Esophagus mucosa (tissue), 1 donor: ENCODE measurements at places on chromosomes 4 and X. TPM values are rescaled to one million over a fixed set of nuclear protein-coding genes. Genes with fewer than 3 reads are reported as not detected.
A peak's percentile ranks its signal among the peaks of the same experiment; 100 is the strongest.

The STPG2 gene
- total RNA-seq = 0.20 TPM

The SMR3B gene
- total RNA-seq = not detected

The CT45A10 gene
- not detected for total RNA-seq

The CTPS2 gene
- total RNA-seq = 4.8 TPM

The TMEM35A gene
- 1.1 TPM for total RNA-seq

The SYNPO2 gene
- total RNA-seq = 13.3 TPM

The SPIN2A gene
- total RNA-seq = not detected

The SH2D1A gene
- total RNA-seq = 0.16 TPM

The ARMCX4 gene
- total RNA-seq = 3.1 TPM

The SHROOM2 gene
- 7.7 TPM for total RNA-seq

The COL4A6 gene
- 3.1 TPM for total RNA-seq

DNA sequence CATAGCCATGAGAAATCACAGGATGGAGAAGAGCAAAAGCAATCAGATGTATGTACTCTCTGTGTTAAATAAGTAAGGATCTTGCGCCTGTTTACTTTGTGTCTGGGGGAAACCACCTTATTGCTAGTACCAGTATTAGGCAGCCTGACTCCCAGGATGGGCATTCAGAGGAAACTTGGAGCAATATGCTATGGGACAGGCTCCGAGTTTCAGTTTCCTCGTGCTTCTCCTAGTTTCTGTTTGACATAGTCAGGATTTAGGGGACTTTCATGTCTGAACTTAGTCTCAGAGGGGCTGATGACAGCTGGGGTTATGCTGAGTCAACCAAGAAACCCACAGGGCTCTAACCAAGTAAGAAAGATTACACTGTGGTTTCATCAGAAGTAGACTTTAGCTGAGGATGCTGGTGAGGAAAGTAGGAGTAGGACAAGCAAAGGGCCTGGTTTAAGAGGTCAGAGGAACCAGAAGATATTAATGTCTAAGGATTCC is 13.5 kb downstream of the NSUN7 start:
- no peak for ATAC-seq

DNA sequence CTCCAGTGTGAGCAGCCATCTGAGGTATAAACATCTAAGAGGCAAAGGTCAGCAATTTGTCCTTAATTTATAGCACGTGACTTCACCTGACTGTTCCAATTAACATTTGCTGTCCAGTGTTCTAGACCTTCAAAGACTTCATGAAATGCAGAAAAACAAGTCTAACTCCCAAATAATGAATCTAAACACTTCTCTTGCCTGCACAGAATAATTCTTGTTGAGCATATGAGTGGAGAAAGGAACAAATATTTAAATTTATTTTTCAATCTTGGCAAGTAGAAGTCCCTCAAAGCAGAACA is 12.0 kb downstream of the RFC1 start:
- peak; percentile 45 for ATAC-seq

DNA sequence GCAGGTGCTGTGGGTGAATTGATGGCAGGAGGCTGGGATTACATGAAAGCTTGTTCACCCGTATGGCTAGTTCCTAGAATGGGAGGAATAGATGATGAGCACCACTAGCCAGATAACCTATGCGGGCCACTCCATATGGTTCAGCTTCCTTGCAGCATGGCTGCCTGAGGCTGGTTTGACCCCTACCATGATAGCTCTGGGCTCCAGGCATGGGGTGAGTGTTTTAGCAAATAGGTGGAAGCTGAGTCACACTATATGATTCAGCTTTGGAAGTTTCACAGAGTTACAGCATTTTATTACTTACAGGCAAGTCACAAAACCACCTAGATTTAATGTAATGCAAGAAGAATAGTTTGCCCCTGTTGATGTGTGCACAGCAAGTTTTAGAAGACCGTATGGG is 603.2 kb downstream of the STIM2 start:
- ATAC-seq = no peak

- ATAC-seq = no peak
Observed at GRCh38 chr4:100466501-100466900, 51.3 kb downstream of the EMCN start.

DNA sequence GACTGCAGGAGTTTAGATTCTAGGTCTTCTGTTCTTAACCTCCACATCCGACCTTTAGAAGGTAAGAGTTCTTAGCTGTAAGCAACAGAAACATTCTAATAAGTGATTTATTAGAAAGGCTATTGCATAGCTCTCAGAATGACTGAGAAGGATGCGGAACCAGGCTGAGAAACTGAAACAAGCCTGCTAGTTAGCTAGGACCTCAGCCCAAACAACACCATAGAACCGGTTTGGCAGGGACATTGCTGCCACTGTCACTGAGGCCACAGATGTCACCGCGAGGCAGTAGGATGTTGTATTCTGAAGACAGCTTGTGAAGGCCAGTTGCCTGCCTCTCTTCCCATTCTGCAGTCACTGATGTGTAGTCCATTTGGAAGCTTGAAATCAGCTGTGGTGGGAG is 160.0 kb upstream of the ARX start:
- ATAC-seq = no peak

DNA sequence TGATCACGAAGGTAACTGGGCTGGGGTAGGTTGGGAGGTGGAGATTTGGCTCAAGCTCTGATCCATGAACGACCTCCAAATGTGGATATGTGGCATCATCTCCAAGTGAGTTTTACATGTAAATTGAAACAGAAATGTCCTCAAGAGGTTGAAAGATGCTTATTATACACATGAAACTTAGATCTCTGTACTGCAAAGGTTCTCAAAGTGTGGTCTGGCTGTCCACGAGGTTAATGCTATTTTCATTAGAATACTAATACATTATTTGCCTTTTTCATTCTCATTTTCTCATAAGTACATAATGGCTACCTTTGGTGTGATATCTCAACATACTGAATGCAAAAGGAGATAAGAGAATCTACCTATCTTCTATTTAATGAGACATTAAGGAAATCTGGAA is 198.2 kb downstream of the RASL11B start:
- ATAC-seq = no peak

DNA sequence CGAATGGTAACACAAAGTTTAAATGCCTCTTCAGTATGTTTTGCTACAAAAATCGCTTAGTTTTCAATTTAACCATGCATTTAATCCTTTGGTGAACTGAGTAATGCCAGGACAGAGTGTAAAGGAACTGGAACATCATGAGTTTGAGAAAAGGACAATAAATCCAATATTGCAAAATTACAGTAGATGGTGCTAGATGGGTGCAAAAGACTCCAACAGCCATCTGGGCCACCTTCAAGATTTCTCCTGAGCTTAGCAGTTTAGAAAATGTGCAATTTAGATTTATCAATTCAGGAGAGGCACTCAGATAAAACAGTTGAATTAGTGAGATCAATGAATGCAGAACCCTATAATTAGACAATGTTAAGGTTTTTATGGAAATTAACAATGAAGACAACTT is 33.2 kb upstream of the MID1IP1 start:
- no peak for ATAC-seq

GRCh38 chrX:8984231-8984630 is 49.7 kb downstream of the FAM9B start:
- no peak for ATAC-seq

DNA sequence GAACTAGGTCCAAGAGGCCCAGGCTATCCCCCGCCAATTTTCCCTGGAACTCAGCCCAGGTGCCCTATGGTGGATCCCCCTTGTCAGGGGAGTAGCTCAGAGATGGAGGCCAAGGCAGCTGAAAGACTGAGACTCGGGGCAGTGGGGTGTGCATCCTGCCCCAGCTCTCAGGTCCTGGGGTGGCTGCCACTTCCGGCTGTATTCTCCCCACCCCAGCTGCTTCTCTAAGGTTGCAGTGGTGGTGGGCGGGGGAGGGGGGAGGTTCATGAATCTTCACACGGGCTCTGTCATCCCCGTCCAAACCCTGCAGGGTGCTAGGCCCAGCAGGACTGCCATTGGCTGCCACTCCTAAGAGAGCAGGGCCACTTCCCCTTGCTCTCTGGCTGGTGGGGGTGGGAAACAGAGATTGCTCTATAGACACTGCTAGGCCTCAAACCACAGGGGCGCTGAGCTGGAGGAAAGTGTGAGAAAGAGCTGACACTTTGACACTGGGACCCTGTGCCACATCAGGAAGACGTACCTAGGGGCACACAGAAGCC is 1.5 kb downstream of the SASH3 start:
- peak; percentile 59 for ATAC-seq

DNA sequence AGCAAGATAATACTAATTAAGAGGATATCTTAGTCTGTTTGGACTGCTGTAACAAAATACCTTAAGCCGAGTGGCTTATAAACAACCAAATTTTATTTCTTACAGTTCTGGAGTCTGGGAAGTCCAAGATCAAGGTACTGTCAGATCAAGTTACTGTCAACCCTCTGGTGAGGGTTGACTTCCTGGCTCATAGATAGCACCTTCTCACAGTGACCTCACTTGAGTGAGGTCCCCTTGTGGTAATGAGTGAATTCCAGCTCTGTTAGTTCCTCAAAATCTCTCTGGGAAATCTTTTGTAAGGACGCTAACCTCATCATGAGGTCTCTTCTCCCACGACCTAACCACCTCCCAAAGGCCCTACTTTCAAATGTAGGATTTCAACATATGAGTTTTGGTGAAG is 36.9 kb upstream of the ADGRA3 start:
- no peak for ATAC-seq

DNA sequence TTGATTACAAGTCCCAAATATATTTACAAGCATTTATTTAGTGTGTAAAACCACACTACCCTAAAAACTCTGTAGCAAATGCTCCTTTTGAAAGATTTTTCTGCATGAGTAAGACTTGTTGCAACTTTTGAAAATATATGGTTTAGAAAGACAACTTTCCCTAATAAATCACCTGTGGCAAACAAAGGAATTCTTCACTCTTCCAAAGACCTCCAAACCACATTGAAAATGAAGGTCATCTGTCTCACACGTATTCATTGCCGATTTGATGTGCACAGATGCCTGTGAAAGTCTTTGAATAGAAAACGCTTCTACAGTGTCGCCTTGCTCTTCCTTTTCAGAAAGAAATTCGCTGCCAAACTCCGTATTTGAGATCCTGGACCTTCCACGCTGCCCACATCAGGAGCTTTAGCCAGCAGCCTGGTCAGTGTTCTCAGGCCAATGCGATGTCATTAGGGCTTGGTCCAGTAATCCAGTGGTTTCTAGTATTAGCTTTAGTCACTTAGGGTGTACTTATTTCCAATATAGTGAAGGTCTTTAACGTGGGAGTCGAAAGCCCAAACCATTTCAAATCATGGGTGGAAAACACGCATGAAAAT is 22.2 kb downstream of the SPINK2 start:
- no peak for ATAC-seq

DNA sequence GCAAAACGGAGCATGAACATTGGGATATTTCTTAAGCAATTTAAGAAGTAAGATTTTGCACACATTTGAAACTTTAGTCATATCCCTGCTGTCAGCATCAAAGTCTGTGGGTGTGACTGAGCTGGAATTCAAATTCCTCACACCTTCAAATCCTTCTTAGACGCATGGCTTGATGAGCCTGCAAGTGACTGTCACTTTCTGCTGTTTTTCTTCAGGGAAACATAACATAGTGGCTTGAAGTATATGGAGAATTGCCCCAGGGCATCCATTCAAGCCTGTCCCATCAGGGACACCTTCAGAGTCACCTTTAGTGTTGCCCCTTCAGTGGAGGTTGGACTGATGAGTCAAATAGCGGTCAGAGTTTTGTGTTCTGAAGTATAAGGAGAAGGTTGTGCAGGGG is 17.4 kb downstream of the FHDC1 start:
- no peak for ATAC-seq

DNA sequence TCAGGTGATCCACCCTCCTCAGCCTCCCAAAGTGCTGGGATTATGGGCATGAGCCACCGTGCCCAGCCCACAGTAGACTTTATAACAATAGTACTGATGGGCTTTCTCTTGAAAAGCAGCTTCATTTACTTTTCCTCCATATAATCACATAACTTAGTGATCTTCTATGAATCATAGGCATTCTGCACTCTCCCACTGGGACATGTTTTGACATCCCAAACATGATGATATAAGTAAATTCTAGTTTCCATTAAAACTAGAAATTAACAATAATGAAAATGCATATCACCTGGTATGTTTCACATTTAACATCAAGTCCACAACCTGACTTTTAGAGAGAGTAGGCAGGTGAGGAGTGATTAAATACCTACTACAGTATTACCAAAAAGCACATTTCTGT is 96.5 kb downstream of the CAMK2D start:
- ATAC-seq = no peak

- no peak for ATAC-seq
Observed at GRCh38 chrX:97211070-97211469, 327.4 kb downstream of the RPA4 start.

GRCh38 chr4:187782286-187782824 is 213.2 kb upstream of the ZFP42 start:
- ATAC-seq = no peak

DNA sequence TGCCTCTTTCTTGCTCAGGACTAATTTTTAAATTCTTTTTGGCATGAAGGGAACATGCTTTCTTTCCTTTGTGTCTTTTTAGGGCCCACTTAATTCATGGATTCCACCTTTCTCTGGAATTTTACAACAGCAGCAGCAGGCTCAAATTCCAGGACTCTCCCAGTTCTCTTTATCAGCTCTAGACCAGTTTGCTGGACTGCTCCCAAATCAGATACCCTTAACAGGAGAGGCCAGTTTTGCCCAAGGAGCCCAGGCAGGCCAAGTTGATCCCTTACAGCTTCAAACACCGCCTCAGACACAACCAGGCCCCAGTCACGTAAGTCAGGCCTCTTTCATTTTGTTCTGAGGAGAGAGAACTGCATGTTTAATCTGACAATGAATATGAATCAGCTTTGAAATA is 2.3 kb downstream of the ODAM start:
- no peak for ATAC-seq

DNA sequence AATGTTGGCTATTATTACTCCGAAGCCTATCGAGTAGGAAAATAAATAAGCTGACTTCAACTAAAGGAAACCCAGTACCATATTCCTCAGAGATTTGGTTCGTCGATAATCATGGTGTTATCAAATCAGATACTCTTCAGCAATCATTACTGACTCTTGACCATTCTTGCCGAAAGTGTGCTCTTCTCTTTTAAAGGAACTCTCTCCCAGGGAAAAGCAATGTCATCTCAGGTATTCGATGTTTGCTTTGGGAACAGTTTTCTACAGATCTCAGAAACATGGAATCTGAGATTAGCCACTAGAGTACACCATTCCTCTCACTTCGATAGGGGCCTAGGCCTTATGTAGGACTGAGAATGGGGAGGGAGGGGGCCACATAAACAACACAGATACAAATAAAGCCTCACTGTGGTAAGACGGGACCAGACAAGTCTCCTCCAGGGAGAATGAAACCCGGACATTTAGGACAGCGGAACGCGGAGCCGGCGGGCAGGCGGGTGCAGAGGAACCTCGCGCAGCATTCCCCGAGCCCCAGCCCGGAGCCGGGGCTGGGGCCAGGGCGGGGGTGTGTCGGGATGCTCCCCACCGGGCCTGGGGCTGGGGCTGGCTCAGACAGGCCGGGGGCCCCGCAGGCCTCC is 581 bp downstream of the DNAJB14 start:
- ATAC-seq = peak; percentile 10

- ATAC-seq = no peak
Observed at GRCh38 chr4:102441978-102442911, 58.9 kb upstream of the NFKB1 start.

- ATAC-seq = no peak
Observed at GRCh38 chr4:66647476-66647875, 897.8 kb downstream of the CENPC start.
